OCI-LY7 (cell line): ENCODE measurements at places on chromosomes 11 and 22.

DNA sequence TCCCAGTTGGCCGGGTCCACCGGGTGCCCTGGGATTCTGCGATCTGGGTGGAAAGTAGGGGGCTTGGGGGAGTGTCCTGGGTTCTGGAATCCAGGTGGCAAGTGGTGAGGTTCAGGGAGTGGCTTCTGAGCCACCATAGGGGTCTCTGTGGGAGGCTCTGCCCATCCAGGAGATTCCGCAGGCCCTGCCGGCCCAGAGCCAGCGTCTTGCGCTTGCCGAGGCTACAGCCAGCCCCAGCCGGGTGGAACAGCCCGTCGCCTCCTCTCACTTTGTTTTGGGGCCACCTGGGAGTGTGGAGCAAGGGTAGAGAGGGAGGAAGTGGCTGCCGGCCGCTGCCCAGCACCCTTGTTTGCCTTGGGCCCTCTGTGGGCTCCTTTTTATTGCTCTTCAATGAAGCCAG lies 60.6 kb upstream of the PPP6R3 start:
- DNase-seq = no peak

DNA sequence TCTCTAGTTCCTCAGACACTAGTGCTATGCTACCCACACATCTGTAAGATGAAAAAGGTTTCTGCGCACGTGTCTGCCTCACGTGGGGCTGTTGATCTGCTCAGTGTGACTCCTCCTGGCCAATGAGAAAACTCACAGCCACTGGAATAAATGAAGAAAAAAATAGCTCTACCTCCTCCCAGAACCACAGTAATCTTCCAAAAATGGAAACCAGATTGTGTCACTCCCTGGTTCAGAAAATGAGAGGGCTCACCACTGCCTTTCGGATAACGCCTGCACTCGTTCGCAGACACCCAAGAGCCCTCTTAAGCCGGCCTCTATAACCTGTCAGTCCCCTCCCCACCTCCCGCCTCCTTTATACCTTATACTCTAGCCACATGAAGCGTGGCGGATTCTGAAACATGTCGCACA lies 5.1 kb downstream of the APBB1 start:
- DNase-seq = no peak

DNA sequence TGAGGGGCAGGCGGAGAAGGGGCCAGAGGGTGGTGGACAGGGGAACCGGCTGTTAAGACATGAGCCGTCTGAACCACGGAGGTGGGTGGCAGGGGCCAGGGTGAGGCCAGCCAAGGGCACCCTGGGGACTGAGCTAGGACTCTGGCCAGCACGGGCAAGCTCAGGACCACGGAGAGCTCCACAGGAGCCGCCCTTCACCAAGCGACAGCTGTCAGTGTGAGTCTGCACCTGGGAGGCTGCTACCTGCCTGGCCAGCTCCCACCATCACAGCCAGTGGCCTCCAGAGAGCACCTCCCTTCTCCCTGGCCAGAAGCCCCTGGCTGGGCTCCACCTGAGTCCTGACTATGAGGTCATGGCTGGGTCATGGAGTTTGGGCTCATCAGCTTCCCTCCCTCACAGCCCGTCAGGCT lies 21.6 kb downstream of the MGAT3 start:
- DNase-seq = no peak

- peak; percentile 2 for DNase-seq
Measured at GRCh38 chr11:104118105-104118744, 45.7 kb downstream of the PDGFD start.

GRCh38 chr11:390175-390574 lies 3.8 kb upstream of the PKP3 start:
- no peak for DNase-seq

- no peak for DNase-seq
Measured at GRCh38 chr11:87840786-87841185, 334.5 kb downstream of the RAB38 start.

DNA sequence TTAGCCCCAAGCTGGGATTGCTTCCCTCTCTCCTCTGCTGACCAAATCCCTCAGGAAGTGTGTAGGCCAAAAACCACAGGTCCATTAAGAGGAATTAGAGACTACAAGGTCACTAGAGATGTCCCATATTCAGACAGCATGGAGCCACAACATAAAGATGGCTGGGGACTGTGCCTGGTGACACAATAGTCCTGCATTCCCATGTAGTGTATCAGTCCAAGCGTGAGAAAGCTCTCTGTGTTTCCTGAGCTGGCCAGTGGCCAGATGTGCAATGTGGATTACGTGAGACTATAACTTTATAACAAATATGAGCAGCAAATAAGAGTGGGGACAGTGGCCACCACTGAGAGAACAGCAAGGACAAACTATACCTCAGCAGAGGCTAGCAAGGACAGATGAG lies 7.6 kb upstream of the MS4A10 start:
- no peak for DNase-seq

DNA sequence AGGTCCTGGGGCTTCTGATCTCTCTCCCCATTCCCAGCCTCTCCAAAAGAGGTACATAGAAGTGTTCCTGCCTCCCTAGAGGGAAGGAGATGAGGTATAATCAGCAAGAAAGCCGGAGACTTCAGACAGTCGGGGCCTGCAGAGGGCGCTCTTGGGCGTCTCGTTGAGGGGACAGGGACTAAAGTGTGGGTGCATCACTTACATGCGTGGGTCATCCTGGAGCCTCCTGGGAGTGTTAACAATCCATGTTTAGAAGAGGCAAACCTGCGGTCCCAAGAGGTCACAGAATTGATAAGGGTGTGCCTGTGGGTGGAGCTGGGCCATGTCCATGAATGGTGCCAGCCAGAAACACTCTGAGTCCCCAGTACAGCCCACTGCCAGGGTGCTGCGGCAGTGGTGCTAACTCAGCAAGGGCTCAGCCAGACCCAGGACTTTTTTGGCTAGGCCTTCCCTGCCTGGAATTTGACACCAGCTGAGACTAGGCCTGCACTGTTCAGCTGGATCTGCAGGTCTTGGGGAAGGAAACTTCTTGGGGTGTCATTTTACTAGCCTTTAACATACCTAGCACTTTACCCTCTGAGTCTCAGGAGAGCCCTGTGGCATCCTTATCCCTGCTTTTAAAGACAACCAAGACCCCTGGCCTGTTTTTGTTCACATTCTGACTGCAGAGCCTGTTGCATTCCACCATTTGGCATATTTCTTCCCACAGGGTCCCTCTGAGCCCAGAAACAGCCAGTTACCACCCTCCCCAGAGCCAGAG lies 5.5 kb downstream of the YDJC start:
- peak; percentile 38 for DNase-seq

DNA sequence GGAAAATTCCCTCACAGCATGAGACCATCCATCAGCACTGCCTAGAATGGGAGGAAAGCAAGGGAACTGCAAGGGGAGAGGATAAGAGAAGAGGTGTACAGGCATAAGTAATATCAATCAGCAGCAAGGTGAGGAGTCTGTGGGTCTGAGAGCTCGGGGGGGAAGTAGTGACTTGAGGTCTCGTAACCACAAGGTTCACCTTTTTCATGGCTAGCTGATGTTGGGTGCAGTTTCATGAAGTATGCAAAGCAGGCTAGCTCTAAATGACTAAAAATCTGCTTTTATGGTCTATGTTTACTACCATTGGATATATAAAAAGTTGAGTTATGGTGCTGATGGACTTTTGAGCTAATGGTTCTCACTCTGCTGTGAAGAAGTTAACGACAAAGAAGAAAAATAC lies 35.8 kb downstream of the OR4C6 start:
- DNase-seq = no peak

DNA sequence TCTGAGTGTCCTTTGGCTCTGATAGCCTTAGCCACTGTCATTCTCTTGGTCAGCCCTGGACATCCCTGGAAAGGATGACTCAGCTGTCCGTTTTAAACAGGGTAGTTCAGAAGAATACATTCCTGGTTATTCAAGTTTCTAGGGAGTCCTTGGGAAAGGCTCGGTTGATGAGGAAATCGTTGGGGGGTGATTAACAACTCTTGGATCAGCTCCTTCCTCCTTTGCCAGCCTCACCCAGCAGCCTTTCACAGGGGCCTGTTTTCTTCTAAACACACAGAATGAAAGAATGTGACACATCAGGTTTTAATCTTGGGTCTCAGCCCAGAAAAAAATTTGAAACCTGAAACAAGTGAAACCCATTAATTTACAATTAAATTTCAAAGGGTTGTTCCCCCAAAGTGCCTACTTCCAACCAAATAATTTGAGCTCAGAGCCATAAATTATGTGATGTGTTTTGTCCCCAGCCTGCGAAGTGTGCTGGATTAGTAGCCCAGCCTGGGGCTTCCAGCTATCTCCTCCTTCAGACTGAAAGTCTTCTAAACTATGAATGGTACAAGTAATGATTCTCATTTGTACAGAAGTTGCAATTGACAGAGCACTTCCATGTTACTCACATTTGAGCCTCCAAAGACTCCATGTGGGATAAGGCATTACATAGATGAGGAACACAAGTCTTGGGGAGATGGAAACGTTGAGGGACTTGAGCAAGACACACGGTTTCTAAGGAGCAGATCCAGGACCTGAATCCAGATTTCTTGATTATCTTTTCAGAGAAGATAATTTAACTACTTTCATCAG lies 19.3 kb upstream of the MRGPRX2 start:
- DNase-seq = no peak

- no peak for DNase-seq
Measured at GRCh38 chr11:104175769-104176168, 11.8 kb upstream of the PDGFD start.
